Naive thymus-derived CD4-positive, alpha-beta T cell (primary cell): ENCODE measurements at places on chromosomes 11 and 22. TPM values are rescaled to one million over a fixed set of nuclear protein-coding genes. Genes with fewer than 3 reads are reported as not detected.

CLCF1 gene
- polyA plus RNA-seq, result not detected

TREH gene
- polyA plus RNA-seq, result not detected

- DNase-seq, result no peak
Observed at GRCh38 chr22:46640293-46641055, 20.3 kb downstream of the GRAMD4 start.

- DNase-seq, result no peak
Observed at GRCh38 chr22:22903355-22903777, 15.8 kb downstream of the IGLL5 start.
